Activated naive CD4-positive, alpha-beta T cell treated with anti-CD3 and anti-CD28 coated beads, Interleukin-2, amount 10 ng/mL, durations not matched to agents 7 days and 5 days (primary cell): ENCODE measurements at places on chromosomes 6 and 20.

GRCh38 chr6:68134796-68135195 lies 500.3 kb upstream of the ADGRB3 start:
- H3K4me1 ChIP-seq: no peaks in the 10 kb centered on the region
- no peak overlapping the region for H3K27ac ChIP-seq
- H3K4me3 ChIP-seq: no peak overlapping the region
- DNase-seq: no peak
- H3K27me3 ChIP-seq: no peaks in the 10 kb centered on the region
- no peaks in the 10 kb centered on the region for H3K36me3 ChIP-seq

DNA sequence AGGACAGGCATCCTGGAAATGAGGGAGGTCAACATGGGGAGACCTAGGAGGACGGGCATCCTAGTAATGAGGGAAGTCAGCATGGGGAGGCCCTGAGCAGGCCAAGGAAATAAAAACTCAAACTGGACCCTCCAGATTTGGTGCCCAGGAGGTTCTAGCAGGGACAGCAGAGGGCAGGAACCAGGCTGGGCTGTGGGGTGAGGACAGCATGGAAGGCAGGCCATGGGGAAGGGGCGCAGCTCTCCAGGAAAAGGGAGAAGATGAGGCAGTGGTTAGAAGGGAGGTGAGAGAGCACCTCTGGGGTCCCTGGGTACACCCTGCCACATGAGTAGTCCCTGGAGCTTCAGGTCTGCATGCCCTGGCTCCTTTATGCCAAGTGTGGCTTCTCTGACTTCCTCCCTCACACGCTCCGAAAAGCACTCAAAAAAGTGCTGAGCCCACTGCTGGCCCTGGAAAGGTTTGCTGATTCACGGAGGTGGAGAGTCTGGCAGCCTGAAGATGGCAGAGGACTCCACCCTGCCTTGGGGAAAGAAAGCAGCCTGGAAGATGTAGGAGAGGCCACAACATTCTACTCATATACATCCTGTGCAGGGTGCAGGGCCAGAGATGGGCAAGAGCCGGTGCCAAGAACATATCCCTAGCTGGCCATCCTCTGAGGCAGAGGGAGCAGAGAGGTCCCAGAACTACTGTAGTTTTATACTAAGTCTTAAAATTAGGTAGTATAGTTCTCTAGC lies 154.9 kb downstream of the MRPL14 start:
- no peak overlapping the region for H3K27ac ChIP-seq
- no peaks in the 10 kb centered on the region for H3K4me1 ChIP-seq
- H3K27me3 ChIP-seq: peaks cover 40% of the 10 kb centered on the region
- no peak for DNase-seq

DNA sequence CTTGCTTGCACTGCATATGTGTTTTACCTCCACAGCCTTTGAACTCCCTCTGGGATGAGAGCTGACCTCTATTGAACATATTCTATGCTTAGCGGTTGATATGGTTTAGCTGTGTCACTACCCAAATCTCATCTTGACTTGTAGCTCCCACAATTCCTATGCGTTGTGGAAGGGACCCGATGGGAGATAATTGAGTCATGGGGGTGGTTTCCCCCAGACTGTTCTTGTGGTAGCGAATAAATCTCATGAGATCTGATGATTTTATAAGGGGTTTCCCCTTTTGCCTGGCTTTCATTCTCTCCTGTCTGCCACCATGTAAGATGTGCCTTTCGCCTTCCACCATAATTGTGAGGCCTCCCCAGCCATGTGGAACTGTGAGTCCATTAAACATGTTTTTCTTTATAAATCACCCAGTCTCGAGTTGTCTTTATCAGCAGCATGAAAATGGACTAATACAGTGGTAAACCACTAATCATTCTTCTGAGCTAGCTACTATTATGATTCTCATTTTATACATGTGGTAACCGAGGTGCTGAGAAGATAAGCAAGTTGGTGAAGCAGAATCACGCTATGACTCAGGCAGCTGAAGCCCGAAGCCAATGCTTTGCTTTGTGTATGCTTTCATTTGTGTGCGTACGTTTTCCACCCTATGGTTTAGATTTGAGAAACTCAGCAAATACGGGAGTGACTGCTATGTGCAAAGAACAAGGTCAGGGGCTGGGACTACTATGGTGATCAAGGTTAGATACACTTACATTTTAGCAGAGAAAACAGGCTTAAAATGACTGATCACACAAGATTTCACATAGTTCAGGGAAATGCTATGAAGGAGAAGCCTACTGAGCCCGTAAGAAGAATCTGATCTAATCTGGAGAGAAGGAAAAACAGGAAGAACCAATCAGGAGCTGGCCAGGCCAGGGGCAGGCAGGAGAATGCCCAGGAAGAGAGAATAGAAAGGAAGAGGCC lies 363.5 kb downstream of the ESR1 start:
- peaks cover 34% of the 10 kb centered on the region for H3K4me1 ChIP-seq
- H3K27me3 ChIP-seq: no peaks in the 10 kb centered on the region
- H3K4me3 ChIP-seq: peak overlapping the region; percentile 6
- H3K27ac ChIP-seq: peak overlapping the region; percentile 85

- no peaks in the 10 kb centered on the region for H3K36me3 ChIP-seq
- no peak overlapping the region for H3K27ac ChIP-seq
- H3K4me1 ChIP-seq: no peaks in the 10 kb centered on the region
- peaks cover 6% of the 10 kb centered on the region for H3K27me3 ChIP-seq
Measured at GRCh38 chr20:51342510-51343236, 199.8 kb downstream of the NFATC2 start.

GRCh38 chr6:117880824-117881223 lies 26.2 kb upstream of the SLC35F1 start:
- no peak overlapping the region for H3K4me3 ChIP-seq
- no peak for DNase-seq
- H3K27me3 ChIP-seq: no peaks in the 10 kb centered on the region
- H3K27ac ChIP-seq: no peak overlapping the region
- no peaks in the 10 kb centered on the region for H3K4me1 ChIP-seq
- H3K36me3 ChIP-seq: no peaks in the 10 kb centered on the region
